ENCODE measurements at places on chromosomes 1 and 21.

- DNase-seq, result no peak
Measured at GRCh38 chr1:92817986-92818764, 13.7 kb upstream of the RPL5 start.

DNA sequence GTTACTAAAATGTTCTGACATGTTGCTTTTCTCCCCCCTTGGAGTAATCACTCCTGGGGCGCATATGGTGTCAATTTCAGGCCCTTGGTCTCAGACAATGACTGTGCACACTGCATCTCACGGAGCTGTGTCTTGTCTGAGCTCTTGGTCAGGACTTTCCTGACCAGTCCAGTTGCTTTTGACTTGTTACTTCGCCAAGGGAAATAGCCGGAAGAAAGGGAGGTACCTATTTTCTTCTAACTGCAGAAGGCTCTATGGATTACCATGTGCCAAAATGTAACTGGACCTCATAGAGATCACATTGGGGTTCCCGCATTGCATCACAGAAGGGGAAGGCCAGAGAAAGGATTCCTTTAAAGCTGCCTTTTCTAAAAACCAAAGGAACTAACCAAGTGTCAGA, 68.6 kb downstream of the SPAG17 start:
- no peak for DNase-seq

DNA sequence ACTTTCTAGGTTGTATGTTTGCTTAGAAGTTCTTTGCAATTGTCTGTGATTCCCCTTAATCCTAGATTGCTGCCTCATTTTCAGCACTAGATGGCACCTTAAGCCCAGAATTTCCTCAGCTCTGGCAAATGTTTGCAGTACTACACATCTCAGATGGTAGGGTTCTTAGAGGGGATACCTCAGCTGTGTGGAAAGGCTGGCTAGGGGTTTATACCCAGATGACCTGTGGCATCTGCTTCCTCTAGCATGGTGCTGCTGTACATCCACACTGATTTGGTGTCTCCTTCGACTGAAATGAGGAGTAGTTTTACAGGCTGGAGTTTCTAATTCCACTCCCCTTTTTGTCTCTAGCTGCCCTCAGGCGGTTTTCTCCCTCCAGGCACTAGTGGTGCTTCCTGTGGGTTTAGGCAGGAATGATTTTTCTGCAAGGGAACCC, 23.5 kb downstream of the ASB17 start:
- DNase-seq, result no peak

DNA sequence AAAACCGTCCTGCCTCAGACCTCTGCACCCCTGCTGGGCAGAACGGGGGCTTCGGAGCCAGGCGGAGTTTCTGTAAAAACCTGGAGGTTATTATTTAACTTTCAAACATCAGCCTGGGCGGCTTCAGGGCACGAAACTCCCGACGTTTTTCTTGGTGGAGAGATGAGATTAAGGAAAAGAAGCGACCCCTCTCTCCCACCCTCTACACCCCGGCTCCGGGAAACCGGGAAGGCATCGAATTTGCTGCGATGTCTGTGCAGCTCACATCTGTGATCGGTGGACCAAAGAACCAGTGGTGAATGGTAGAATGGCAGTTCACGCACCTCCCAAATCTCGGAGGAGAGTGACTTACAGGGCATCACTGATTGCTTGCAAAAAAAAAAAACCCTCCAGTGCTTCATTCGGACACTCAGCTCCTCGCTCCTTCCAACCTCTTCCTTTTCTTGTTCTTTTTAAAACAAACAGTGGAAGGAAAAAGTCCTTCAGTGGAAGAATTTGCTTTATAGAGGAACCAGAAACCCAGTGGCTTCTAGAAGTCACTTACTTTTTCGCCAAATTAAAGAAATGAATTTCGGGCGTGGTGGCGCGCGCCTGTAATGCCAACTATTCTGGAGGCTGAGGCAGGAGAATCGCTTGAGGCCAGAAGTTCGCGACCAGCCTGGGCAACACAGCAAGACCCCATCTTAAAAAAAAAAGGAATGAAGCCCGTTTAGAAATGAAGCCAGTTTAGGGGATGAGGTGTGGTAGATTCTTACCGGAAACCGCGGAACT, 884 bp downstream of the PHACTR4 start:
- DNase-seq, result no peak

GRCh38 chr1:153746174-153746573, 18.3 kb downstream of the INTS3 start:
- DNase-seq, result no peak

GRCh38 chr1:113846391-113847035, 25.0 kb downstream of the PTPN22 start:
- no peak for DNase-seq

DNA sequence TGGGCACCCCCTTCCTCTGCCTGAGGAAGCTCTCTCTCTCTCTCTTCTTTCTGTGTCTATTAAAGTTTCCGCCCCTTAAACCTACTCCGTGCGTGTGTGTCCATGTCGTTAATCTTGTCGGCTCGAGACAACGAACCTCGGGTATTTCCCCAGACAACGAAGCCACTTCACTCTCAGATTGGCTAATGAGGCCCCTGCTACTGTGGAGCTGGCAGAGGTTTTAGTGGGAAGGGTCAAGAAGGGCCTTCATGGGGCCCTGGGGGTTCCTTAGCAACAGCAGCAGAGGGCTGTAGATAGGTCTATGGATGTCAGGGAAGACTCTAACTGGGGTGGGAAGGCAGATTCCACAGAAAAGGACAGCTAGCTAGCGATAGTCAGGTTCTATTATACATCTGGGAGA, 239.8 kb upstream of the RAB4A start:
- DNase-seq, result no peak

GRCh38 chr1:89900791-89901708, 80.2 kb downstream of the LRRC8D start:
- no peak for DNase-seq

DNA sequence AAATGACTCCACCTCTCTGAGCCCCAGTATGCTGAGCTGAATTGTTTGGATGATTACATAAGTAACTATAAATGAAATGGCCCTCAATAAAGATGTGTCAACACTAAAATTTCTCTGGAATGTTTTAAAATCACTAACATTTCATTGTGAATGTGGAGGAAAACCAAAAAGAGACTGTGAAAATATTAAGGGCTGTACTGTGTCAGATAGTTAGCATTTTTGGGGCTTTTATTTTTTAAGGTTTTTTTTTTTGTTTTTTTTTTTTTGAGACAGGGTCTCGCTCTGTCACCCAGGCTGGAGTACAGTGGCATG, 6.3 kb downstream of the MYOC start:
- no peak for DNase-seq

DNA sequence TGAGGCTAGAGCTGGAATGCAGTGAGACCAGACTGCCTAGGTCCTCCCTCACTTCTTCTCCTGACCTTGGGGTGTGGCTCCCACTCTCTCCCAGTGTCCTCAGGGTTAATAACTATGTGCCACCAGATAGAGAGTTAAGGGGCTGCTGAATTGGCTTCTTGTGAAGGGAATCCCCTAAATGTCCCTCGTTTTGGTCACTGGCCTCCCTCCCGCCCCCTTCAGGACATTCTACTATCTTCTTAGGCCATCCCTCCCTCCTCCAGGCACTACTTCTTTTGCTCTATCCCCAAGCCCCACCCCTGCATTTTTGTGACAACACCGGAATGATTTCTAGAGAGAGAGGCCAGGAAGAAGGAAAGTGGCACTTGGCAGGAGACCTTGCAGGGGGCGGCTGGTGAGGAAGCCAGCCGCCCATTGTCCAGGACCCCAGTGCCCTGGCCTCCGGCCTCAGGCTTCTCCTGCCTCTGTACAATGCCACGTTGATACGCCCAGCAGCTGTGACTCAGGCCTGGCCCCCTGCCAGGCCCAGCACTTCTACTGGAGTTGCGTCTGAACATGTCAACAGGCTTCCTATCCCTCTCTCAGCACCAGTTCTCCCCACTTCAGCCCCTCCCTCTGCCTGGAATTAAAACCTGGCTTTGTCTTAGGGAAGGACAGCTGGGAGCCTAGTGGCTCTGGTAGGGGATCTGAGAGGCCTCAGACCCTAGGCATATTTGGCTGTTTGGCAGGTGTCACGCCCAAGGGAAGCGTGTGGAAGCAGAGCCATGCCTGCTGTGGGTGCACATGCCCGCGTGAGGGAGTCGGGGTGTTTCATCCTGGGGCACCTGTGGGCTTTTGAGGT, 9.1 kb downstream of the LMNA start:
- peak; percentile 84 for DNase-seq

DNA sequence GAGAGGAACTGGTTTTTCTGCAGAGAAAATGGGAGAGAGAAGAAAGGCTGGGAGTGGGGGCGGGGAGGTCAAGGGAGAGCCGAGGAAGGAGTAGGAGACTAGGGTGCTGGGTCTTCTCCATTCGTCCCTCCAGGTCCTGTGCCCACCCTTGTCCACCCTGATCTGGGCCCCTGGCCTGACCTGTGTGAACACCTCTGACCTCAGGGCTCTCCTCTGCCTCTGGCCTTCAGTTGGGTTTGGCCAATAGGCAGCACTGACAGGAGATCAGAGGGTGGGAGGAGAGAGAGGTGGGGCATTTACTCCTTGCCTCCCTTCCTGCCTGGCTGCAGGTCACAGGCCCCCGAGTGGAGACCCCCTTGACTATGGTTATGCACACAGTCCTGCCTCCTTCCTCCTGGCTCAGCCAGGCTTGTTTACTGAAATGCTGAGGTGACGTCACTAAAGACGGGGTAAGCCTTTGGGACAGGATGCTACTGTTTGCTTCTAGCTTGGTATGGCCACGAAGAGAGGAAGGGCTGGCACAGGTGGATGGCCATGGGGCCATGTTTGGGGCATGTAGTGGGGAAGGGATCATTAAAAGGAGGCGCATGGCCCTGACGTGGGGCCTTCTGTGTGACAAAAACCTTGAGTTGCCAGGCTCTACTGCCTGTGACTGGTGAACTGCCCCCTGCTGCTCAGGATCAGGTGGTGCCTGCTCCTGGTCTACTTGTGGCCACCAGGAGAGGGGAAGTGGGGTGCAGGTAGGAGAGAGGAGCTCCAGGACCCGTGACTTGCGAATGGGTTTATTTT, 248.7 kb upstream of the CSF3R start:
- no peak for DNase-seq

GRCh38 chr1:168693197-168693871, 35.7 kb downstream of the DPT start:
- DNase-seq, result no peak

DNA sequence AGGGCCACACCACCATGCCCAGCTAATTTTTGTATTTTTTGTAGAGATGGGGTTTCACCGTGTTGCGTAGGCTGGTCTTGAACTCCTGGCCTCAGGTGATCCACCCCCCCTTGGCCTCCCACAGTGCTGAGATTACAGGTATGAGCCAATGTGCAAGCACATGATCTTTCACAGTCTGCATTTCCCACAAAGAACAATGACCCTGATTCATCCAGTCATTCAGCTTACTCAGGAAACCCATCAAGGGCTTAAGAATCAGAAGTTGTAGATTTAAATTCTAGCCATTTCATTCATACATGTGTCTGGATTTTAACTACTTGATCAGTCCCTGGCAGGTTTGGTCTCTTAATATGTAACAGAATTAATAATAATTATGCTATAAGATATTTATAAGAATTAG, 2065.7 kb downstream of the MRPL39 start:
- no peak for DNase-seq

- DNase-seq, result no peak
Measured at GRCh38 chr1:89759036-89759435, 61.8 kb upstream of the LRRC8D start.

- DNase-seq, result peak; percentile 17
Measured at GRCh38 chr1:175146529-175147213, 45.9 kb downstream of the KIAA0040 start.

GRCh38 chr1:204445860-204446412, 34.3 kb upstream of the PPP1R15B start:
- no peak for DNase-seq

DNA sequence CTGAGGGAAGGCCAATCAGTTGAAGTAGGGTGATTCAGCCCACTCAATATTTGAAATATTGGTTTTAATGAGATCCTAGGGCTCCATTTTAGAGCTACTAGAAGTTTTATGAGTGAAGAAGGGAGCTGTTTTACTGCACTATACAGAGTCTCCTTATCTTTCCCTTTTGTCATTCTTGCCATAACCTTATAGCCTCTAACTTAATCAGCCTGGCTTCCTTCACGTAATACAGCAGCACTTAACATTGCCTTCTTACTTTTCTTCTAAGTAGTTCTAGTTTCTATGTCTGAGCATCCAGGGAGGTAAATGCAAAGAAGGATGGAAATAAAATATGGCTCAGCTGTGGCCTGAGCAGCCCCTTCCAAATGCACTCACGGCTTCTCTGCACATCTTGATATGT, 299.3 kb downstream of the KIF26B start:
- no peak for DNase-seq

GRCh38 chr1:230982696-230983095, 3.8 kb downstream of the ARV1 start:
- no peak for DNase-seq

GRCh38 chr1:238468068-238468467, 577.3 kb upstream of the ZP4 start:
- no peak for DNase-seq

DNA sequence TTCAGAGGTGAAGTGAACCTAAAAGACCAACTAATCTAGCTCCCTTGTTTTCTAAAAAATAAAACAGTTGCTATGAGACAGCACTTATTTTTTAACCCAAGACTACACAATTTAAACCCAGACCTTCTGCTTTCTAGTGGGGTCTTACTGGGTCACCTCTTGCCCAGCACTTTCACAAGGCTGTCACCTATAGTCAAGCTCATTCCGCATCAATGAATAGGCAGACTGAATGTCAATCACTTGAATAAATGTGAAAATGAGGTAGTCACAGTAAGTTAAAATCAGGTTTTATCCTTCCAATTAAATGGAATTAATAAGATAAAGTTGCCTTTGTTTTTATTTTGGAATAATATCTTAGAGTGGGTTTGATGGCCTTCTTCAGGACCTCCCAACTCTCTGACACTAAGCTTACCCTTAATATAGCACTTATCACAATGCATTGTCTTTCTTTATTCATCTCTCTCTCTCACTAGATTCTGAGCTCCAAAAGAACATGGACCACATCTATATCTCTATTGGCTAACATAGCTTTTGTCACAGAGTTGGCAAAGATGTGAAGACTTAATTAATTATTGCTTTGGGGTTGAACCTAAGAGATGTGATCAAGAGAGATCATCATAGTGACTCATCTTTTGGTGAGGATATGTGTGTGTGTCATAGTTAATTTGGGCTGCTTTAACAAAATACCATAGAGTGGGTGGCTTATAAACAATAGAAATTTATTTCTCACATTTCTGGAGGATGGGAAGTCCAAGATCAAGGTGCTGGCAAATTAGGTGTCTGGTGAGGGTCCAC, 248.7 kb upstream of the DAB1 start:
- DNase-seq, result no peak
